CD4-positive, alpha-beta T cell treated with Interleukin-12 subunit alpha and Interleukin-12 subunit beta, for 1 hour (primary cell): ENCODE measurements at places on chromosomes 2 and 18.

DNA sequence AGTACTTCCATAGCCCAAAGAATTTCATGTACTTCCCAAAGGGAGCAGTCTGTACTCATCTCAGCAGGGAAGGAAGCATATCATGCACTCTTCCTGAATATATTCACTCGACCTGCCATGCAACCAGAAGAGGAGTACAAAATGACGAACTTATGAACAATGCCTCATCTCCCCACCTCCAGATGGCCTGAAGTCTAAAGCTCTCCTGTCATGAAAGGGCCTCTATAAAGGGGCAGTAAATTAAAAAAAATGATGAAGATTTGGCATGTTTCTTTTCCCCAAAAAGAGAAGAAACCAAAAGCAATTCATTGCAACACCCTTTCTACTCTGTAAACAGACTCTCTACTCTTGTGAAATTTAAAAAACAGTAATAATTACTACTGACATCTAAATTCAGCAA is 1601.1 kb downstream of the LRP1B start:
- DNase-seq: no peak

DNA sequence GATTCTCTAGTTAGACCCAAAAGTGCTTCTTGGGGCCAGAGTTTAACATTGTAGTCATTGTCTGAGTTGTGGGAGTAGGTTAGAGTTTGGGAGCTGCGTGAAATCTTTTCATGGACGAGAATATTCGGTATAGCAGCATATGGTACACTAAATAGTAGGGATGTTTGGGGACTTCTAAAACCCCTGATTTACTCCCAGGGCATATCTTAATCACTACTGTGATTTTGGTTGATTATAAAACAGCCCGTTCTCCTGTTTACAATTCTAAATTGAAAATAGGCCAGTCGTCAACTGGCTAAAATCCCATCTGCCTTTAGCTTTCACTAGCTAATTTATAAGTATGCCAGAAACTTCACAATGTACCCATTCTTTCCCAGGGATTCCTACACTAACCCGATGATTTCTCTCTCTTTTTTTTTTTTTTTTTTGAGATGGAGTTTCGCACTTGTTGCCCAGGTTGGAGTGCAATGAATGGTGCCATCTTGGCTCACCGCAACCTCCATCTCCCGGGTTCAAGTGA is 44.3 kb downstream of the MOB4 start:
- DNase-seq: no peak

GRCh38 chr2:64950226-64951160 is 38.7 kb upstream of the SLC1A4 start:
- no peak for DNase-seq

DNA sequence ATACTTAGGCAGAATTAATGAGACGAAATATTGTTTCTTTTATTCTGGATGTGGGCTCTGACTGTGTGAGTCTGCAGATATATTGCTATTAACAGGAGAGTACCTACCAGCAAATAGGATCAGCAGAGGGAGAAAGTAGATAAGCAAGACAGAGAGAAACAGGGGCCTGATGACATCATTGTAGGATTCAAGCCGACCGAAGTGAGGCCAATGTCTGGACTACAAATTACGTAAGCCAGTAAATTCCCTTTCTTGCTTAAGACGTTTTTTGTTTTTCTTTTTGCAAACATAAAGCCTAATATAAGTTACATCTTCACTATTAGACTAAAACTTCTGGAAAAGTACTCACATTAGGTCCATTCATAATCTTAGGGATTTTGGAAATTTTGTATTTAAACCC is 21.4 kb upstream of the PTPRM start:
- DNase-seq: no peak

DNA sequence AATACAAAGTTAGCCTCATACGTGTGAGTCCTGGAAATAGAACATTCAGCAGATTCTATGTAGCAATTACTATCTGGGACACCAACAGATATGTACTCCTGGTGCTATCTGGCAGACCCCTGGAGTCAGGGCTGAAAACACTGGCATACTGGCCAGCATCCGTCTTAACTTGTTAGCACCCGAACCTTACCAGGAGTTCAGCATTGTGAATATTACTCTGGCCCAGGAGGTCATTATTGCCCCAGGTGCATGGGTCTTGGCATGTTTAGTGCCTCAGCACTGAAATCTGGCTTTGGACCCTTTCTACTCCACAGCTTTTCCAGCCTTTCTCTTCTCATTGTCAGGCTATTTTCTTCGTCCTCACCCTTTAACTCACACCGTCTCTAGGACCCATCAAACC is 11.9 kb upstream of the NDUFV2 start:
- no peak for DNase-seq

DNA sequence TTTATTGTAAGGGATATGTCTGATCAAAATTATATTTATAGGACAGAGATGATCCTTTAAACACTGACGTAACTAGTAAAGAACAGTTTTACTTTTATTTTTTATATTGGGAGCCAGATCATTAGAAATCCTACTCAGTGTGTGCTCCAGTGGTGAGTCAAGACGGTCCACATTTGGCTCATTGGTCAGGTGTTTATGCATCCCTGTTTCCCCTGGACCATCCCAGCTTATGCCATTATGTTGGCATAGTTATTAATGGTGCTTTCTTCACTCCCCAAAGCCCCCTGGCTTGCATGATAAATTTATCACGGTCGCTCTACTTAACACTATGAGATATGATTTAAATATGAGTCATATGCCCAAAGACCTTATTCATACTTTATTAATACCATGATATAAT is 293.4 kb downstream of the XIRP2 start:
- no peak for DNase-seq

- DNase-seq: no peak
These were observed 84.3 kb downstream of the KANSL1L start for GRCh38 chr2:210086930-210087329.

- no peak for DNase-seq
These were observed 92.7 kb upstream of the CNGA3 start for GRCh38 chr2:98253461-98254070.

- no peak for DNase-seq
These were observed 7.1 kb downstream of the GBX2 start for GRCh38 chr2:236161082-236161462.

DNA sequence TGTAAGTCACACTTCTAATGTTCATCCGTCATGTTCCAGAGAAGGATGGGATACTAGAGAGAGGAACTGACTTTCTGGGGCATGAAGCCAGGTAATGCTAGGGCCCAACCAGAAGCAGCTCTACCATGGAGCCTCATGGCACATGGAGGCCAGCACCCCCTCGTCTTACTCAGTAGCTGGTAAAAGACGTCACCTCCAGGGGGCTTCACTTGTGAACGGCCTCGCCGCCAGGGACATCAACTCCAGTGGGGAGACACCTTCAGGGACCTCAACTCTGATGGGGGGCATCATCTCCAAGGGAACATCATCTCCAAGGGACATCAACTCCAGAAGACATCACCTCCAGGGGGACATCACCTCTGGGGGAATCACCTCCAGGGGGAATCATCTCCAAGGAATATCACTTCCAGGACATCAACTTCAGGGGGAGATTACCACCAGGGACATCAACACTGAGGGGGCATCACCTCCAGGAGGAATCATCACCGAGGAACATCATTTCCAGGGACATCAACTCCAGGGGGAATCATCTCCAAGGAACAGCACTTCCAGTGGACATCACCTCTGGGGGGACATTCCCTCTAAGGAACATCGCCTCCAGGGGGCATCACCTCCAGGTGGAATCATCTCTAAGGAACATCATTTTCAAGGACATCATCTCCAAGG is 168.4 kb downstream of the NDUFA10 start:
- no peak for DNase-seq

DNA sequence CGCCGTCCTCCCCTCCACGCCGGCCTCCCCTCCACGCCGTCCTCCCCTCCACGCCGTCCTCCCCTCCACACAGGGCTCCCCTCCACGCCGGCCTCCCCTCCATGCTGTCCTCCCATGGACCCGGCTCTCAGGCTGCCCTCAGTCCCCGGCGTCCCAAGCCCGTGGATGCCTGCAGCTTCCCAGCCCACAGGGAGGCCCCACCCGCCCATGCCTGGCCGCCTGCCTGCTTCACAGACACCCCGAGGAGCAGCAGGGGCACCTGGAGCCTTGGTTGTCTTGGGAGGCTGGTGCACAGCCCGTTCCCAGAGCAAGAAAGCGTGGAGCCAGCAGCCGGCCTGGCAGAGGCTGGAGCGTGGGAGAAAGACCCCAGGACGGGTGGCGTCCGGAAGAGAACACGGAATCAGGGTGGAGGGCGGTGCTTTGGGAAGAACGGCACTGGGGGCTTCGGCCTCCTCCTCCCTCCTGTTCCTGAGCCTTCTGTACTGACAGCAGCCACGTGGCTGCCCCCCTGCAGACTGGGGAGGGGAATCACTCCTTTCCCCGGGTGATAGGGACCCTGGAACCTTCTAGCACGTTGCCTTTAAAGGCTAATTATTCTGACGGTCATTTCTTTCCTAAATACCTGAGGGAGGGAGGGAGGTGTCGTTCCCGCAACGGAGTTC is 26.2 kb upstream of the KCNG2 start:
- no peak for DNase-seq
